Fibroblast of villous mesenchyme (primary cell): ENCODE measurements at places on chromosomes 12 and 14. TPM values are rescaled to one million over a fixed set of nuclear protein-coding genes. Genes with fewer than 3 reads are reported as not detected.

DNA sequence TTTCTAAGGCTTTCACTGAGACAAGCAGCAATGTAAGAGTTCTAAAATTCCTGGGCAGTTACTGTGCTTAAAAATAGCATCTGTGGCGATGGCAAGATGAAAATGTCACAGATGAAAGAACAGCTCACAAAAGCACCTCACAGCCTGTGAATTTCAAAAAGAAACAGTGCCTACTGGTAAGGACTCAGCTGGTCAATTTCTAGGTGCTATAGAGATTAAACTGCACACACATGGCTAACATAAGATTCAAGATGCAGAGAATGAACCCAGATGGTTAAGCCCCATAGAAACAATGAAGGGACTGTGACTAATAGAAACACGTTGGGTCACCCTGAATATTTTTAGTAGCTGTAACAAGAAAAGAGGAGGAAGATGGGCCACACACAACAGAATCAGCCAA is 12.0 kb upstream of the IL26 start:
- DNase-seq = no peak

DNA sequence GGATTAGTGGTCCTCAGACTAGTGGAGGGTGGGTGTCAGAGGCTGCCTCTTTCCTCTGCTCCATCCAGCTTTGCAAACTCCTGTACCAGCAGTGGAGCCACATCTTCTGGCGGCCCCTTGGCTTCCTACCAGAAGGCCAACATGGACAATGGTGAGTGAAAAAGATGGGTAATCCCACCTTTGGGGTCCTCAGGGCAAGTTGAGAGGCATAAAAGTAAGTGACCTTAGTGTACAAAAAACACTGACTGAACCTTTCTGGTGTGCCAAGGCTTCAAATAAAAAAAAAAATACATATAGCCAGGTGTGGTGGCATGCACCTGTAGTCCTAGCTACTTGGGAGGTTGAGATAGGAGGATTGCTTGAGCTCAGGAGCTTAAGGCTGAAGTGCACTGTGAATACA is 9.2 kb upstream of the PIP4K2C start:
- no peak for DNase-seq

- DNase-seq = no peak
Observed at GRCh38 chr12:52401926-52402325, 4.2 kb downstream of the KRT82 start.

- DNase-seq = no peak
Observed at GRCh38 chr12:116338064-116338846, 60.8 kb upstream of the MED13L start.

DNA sequence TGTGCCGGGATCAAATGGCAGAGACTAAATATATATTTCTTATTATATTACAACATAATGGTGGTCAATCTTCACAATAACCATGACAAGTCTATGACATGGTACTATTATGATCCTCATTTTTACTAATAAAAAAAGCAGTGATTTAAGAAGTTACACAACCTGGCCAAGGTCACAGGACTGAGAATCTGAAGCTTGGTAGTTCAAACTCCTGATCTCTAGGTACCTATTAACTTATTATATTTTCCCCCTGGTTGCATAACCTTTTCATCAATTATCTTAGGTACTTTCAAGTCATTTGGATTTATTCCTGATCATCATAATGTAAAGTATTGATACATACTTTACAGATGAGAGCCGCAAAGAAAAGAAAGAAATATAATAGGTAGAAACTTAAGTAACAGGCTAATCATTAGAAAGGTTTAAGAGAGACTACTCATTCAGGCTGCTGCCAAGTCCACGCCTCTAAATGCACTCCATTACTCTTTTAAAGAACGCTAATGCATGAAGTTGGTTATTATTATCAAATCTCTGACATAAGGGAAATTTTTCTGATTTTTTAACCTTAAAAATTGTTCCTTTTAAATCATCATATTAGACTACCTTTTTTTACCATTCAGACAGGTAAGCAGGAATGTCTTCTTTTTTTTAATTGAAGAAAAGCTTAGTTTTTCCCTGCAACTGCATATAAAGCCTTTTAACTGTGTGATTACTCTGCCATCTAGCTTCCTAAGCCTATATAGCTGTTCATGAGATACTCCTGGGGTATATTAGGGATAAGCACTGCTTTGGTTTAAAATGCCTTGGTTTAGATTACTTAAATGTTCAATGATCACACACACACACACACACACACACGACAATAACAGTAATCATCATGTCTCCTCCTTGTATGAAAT is 35.6 kb downstream of the RPS29 start:
- peak; percentile 19 for DNase-seq

- peak; percentile 77 for DNase-seq
Observed at GRCh38 chr14:93073910-93074769, 41.6 kb downstream of the ITPK1 start.

DNA sequence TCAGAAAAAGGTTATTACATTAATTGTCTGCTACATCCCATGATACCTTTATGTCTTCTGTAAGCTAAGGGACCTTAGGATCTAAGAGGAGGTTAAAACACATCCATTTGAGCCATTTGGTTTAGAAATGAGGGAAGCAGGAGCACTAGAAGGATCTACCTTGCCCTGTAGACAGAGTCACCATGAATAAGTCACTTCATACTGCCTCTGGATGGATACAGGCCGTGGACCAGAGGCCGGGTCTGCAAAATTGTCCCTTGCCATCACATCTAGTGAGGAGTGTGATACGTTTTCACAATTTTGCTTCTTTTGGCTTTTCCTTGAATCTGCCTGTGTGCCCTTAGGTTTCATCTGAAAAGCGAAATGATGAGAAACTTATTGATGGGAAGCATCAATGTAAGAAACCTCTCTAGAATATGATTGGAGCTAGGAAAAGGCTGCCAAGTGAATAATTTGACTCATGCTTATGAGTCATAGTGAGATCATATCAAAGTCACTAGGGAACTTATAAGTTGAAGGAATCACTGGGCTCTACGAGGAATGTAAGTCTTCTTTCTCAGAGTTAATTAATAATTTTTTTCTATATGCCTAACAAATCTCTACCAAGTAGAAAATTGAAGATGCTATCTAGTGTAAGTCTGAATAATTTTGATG is 10.8 kb downstream of the GLRX5 start:
- DNase-seq = peak; percentile 88

- DNase-seq = no peak
Observed at GRCh38 chr14:74685921-74686678, 26.8 kb downstream of the AREL1 start.

DNA sequence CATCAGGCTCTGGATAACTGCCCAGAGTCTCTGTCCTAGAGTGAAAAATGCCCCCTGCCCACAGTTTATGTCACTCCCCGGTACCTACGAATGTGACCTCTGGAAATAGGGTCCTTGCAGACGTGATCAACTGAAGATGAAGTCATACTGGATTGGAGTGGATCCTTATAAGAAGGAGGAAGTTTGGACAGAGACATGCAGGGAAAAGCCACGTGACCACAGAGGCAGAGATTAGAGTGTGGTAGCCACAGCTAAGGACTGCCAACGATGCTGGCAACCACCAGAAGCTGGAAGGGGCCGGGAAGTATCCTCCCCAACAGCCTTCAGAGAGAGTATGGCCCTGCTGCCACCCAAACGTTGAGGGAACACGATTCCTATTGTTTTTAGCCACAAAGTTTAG is 101.2 kb upstream of the NCOR2 start:
- DNase-seq = no peak

DNA sequence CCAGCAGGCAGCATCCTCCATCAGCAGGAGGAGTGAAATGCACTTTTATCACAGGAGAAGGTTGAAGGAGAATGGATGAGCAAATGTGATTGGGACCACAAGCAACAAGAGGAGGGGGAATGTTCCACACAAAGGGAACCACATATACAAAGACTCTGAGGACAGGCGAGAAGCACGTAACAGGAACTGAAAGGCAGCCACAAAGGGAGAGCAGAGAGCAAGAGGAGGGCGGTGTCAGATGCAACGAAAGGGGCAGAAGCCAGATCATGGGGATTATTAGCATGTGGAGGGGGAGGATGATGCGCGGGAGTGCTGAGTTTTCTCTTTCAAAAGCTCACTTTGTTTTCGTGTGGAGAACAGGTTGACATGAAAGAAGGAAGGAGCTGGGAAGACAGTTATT is 241.1 kb downstream of the SPTSSA start:
- no peak for DNase-seq

DNA sequence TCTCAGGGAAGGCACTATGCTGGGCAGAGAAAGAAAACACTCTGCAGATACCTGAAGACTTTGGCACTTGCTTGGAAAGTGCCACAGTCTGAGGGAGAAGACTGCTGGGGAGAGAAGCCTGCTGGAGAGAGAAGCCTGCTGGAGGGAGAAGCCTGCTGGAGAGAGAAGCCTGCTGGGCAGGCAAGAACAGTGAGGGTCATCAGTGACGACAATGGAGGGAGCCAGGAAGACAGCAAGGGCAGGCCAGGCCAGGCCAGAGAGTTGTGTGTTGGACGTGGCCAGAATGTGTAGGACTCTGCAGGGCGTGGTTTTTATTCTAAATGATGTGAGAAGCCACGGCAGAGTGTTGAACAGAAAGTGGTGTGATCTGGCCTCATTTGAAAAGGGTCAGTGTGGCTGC is 185.3 kb upstream of the ABCD2 start:
- no peak for DNase-seq

DNA sequence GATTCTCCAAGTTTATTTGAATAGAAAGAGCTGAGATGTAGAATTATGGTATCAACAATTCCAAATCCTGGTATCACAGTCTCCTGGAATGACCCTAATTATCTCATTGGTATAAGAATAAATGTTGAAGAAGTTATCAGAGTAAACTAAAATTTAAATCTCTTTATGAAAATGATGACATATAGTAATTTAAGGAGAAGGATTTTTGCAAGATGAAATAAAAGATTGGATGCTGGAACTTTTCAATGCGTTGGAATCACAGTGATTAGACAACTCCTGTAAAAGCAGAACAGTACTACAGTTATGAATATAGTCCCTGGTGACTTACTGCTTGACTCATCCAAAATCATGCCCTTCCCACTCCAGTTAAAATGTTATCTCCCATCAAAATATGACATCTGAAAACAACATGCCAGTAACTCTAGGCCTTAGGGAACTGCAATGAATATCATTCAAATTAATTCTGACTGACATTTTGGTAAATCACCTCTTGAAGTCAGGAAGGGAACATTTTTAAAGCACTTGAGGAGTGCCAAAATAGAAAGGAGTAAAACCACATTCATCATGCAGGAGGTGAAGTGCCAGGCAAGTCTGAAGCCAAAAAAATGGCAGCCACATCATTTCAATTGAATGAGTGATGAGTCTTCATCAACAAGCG is 197.8 kb upstream of the PRKD1 start:
- no peak for DNase-seq

DNA sequence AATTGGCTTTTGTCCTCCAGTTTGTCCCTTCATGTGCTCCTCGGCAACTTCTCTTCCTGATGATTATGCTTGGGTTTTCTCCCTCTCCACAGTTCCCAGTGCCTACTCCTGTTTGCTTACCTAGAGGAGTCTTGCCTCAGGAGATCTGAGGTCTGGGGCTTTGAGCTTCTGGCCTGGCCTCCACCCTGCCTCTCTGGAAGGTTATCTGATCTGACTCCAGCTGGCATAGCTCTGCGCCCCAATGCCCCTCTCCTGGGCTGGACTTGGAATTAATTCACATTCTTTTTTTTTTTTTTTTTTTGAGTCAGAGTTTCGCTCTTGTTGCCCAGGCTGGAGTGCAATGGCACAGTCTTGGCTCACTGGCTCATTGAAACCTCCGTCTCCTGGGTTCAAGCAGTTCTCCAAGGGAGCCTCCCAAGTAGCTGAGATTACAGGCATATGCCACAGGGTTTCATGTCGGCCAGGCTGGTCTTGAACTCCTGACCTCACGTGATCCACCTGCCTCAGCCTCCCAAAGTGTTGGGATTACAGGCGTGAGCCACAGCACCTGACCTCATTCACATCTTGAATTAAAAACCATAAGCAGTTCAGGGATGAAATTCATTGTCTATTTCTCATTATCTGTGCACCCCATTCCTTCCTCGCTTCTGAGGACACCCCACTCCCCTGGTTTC is 33.5 kb downstream of the CFL2 start:
- no peak for DNase-seq

GRCh38 chr12:12979126-12979525 is 20.9 kb downstream of the HEBP1 start:
- DNase-seq = peak; percentile 88

DNA sequence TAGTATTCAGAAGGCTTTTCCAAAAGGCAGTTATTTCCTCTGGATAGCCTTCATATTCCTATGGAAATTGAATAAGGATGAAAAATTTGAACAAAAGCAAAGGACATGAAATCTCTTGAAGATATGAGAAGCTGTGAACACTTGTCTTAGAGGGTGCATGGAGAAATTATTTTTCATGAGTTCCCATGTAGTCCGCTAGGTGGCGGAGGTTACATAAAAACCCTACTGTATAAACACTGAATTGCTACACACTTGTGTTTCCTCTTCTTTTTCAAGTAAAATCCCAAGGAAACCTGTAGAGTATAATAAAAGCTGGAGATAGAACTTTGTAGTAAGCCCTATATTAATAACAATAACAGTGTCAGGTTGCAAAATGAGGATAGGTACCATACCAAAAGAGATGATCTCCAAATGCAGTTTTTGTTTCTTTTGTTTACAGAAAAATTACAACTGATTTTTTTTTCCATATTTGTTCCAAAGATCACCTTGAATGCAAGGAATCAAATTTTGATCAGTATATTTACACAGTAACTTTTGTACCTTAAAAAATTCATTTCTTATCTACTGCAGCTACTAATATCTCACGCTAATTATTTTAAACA is 37.8 kb upstream of the OR4E1 start:
- DNase-seq = peak; percentile 49

DNA sequence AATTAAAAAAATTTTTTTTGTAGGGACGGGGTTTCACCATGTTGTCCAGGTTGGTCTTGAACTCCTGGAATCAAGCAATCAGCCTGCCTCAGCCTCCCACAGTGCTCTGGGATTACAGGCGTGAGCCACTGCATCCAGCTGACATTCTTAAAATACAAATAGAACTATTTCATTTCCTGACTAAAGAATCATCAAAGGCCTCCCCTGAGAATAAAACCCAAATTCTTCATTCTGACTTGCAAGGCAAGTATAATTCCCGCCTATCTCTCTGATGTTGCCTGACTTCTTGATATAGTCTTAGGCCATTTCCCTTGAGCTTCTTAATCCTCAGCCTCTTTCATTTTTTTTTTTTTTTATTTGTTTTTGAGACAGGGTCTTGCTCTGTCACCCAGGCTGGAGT is 4.4 kb upstream of the BICD1 start:
- no peak for DNase-seq

GRCh38 chr14:64591809-64592208 is 42.0 kb downstream of the PPP1R36 start:
- no peak for DNase-seq

GRCh38 chr12:114397978-114398881 is 7.7 kb downstream of the TBX5 start:
- no peak for DNase-seq

GRCh38 chr12:26278266-26278665 is 82.9 kb downstream of the SSPN start:
- no peak for DNase-seq

KERA gene
- total RNA-seq = not detected in 2 replicates

CNTN1 gene
- total RNA-seq = 1.7 and 2.6 TPM in 2 replicates

RIPK3 gene
- total RNA-seq = 0.32 and 3.9 TPM in 2 replicates

DCAF11 gene
- total RNA-seq = 45.1 and 47.9 TPM in 2 replicates

BATF gene
- total RNA-seq = not detected in 2 replicates

NUAK1 gene
- 82.8 and 84.6 TPM in 2 replicates for total RNA-seq
